ENCODE measurements at places on chromosomes 11 and 22. TPM values are rescaled to one million over a fixed set of nuclear protein-coding genes. Genes with fewer than 3 reads are reported as not detected.

Gene SLN
- not detected for total RNA-seq

Gene SCGB2A2
- total RNA-seq: not detected

Gene RAB38
- total RNA-seq: 5.9 TPM

Gene TRIM77
- not detected for total RNA-seq

DNA sequence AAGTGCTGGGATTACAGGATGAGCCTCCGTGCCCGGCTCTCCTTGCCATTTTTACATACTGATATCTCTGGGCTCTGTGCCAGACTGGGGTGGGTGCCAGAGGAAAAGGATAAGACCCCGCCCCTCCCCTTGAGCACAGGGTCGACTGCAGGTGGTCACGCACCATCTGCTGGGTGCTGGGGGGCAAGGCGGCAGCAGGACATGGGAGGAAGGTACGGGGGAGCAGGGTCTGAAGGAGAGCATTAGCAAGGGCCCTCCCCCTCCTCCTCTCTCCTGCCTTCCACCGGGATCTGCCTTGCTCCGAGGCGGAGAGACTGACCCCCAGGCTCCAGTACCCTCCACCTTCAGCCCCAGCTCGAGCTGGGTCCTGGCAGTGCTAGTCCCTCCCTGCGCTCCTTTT lies 9.7 kb upstream of the PGA3 start:
- no peak for DNase-seq

DNA sequence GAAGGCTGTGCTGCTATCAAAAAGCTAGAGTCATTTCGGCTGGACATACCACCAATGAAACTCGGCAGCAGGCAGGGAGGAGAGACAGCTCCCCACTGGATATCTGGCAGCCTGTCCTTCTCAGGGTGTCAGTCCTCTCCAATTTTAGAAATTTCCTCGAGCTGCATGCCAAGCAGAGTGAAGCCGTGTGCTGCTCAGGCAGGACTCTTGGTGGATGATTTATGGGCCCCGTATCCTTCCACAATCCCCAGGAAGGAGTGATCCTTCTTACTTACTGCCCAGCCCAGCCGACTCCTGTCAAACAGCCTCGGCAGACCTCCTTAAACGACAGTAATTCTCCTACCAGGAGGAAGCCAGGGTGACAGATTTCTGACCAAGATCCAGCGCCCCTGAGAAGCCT lies 410.4 kb downstream of the TENM4 start:
- DNase-seq: no peak

GRCh38 chr22:17629641-17630040 lies 1.1 kb upstream of the ATP6V1E1 start:
- no peak for DNase-seq

DNA sequence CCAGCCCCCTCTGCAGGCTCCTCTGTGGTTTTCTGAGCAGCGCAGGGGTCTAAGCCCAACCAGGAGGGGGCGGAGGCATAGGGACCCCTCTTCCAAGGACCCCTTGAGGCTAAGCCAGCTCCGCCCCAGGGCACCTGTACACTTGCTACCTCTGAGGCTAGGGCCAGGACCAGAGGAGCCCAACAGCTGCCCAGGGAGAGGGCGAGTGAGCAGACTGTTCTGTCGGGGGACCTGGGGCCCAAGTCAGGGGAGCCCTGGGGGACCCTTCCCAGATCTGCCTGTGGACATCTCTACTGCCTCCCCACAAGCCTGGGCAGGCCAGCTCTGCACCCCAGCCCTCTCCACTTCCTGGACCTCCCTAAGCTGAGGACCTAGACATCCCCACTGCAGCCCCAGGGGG lies 1.8 kb downstream of the B4GALNT4 start:
- no peak for DNase-seq

- no peak for DNase-seq
Observed at GRCh38 chr11:96397863-96398262, 8.1 kb downstream of the JRKL start.

DNA sequence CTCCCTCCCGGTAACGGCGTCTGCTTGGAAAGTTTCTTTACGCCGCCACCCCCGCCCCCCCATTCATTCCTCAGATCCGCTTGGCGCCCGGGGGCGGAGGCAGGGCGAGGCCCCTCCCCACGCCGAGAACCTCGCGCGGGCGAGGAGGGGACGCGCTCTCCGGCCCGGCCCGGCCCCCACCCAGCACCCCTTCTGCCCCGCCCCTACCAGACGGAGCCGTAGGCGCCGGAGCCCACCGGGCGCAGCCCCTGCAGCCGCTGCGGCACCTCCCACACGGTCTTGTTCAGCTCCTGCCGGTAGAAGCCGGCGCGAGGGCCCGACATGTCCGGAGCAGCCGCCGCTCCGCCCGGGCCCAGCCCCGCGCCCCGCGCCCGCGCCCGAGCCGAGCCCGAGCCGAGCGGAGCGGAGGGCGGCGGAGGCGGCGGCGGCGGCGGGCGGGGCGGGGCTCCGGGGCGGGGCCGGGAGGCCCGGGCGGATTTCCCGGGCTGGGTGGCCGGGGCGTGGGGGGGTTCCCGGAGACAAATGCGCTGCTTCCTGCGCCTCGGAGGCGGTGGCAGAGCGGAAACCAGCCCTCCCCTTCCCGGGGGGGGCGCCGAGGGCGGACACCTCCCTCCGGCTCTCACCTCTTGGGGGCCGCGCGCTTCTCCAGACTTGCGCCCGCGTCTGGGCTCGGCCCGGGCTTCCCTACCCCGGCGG lies at the start of gene MAPK11:
Gene MAPK11, minus strand, starts transcription at position 411 of the 696 bp plus-strand sequence. Its CDS starts 88 bp downstream, at position 323.
- DNase-seq: no peak

DNA sequence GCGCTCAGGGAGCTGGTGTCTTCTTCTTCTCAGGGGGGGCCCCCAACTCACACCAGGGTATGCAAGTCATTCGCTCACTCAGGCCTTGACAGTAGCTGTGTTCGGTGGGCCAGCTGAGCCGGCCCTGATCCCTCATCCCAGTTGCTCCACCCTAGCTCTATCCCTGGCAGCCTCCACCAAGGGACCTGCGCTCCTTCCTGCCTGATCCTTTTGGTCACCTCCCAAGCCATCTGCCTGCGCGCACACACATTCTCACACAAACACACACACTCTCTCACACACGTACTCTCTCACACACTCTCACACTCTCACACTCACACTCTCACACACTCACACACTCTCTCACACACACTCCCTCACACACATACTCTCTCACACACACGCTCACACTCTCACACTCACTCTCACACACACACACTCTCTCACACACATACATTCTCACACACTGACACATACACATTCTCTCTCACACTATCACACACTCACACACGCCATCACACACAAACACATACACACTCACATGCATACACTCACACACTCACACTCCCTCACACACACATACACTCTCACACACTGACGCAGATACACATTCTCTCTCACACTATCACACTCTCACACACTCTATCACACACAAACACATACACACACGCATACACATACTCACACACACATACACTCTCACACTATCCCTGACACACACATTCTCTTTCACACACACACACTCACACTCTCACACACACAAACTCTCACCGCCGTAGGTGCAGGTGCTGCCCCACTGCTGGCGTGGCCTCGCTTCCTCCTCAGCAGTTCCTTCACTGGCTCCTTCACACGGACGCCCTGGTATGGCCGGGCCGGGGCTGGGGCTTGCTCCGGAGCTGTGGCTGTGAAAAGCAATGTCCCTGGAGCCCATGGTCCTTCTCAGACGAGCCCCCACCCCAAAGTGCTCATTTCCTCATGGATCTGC lies 20.8 kb downstream of the POU2AF1 start:
- no peak for DNase-seq

GRCh38 chr22:30393885-30394284 lies 2.9 kb upstream of the SEC14L2 start:
- no peak for DNase-seq

DNA sequence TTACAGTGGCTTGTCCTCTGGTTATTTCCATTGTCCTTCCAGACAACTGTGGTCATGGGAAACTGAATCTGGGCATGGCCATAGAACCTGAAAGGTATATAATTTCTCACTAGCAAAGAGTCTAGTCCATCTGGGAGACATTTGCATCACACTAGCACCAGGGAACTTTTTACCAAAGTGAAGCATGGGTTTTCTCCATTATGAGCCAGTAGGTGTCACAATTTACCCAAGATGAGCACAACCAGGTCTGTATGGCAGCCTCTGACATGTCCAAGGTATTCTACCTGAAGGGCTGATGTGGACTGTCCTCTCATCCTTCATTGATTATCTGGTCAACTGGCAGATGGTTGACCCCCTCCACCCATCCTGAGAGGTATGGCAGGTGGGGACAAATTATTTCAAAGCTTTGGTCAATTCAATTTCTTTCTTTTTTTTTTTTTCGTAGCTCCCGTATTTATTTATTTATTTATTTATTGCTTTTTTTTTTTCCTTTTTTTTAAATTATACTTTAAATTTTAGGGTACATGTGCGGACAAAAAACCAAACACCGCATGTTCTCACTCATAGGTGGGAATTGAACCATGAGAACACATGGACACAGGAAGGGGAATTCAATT lies 425.9 kb downstream of the TMEM135 start:
- no peak for DNase-seq

DNA sequence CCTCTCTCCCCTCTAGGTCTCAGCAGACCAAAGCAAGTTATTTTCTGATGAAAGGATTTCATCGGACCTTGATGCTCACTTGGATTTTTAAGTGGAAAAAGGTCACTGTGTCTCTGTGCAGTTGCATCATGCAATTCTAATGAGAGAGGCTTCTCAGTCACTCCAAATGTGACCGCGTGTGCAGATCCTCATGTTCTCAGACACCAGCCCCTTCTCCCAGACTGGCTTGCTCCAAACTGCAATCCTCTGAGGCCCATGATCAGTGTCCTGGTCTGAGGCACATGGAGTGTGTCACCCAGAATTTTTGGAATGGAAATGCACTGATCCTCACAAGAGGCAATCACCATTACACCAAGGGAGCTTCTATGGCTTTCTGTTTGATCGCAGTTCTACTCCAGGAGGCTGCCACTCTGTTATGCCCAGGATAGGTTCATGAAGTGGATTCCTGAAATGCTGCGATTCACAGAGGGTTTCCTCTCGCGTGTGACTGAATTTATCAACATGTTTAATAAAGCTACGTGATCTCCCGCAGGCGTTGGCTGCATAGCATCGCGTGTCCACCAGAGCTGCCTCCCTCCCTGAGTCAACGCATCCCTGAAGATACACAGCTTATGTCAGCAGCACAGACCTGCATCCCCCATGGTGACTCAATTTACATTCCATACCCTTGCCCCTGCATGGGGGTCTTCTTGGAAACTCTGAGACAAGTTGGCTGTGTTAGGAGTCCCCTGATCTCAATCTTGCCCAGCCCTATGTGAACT lies 544.6 kb upstream of the B3GAT1 start:
- no peak for DNase-seq

GRCh38 chr11:72123117-72123653 lies 10.7 kb upstream of the ANAPC15 start:
- DNase-seq: no peak

DNA sequence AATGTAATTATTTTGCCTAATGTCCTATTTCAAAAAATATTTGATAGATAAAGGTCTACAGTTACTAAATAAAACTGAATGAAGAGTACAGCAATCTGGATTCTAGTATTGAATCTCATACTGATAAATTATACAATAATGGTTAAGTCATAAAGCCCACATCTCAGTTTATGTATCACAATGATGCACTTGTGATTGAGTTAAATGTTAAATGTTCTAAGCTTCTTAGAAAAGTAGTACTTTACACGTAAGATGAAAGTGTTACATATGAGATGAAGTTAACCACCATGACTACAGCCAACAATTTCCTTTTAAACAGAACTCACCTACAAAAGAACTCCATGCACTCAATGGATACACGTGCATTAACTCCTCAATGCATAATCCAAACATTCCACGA lies 51.7 kb downstream of the PHF21A start:
- no peak for DNase-seq

GRCh38 chr11:10979529-10979928 lies 121.7 kb upstream of the ZBED5 start:
- DNase-seq: no peak
